NCI-H226 (cell line): ENCODE measurements at places on chromosomes 6 and 20.

DNA sequence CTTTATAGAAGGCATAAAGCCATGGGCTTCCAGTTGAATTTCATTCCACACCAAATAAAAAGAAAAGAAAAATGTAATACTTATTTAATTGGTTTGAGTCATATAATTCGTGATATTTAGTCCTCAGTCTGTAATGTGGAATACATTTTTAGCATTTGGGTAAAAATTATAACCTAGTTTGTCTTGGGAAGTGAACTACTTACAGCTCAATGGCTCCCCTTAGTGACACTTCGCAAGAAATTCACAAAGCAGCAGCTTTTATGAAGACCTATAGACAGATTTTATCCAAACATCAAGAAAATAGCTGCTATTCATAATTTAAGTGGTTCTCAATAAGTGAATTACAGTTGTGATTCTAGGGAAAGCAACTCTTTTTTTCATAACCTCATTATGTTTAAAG is 72.1 kb downstream of the RSPO3 start:
- peak; percentile 20 for DNase-seq

DNA sequence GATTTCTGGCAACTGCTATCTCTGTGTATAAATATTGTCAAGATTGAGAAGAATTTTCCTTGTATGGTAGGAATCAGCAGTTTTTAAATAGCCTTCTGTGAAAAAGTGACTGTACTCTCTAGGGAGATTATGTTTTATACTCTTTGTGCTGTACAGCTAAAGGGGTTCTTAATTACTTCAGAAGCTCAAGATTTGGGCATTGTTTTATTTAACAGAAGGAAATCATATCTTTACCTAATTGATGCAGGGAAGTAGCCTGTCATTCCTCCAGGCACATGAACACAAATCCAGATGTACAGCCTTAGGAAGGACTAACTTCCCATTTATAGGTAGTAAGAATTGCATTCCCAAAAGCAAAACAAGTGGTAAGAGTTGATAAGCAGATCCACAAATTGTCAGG is 1.3 kb downstream of the CALHM5 start:
- no peak for DNase-seq

DNA sequence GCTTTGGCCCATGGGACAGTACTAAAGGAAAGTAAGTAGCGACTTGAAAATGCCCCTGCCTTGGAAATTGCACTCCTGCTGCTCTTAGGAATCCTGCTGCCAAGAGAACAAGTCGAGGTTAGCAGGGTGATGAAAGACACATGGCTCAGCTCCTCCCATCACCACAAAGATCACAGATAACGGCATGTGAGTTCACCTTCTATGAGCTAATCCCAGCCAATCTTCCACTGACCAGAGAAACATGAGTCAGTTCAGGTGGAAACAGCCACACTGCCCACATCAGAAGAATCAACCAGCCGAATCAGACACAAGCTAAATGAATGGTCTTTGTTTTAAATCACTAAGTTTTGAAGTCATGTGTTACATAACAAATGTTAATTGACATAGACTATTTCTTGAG is 106.3 kb downstream of the PRKN start:
- no peak for DNase-seq

GRCh38 chr6:110682460-110682853 is 132.8 kb downstream of the CDK19 start:
- DNase-seq, result peak; percentile 52

- no peak for DNase-seq
These were observed 1.1 kb upstream of the PHF10 start for GRCh38 chr6:169725125-169726048.

DNA sequence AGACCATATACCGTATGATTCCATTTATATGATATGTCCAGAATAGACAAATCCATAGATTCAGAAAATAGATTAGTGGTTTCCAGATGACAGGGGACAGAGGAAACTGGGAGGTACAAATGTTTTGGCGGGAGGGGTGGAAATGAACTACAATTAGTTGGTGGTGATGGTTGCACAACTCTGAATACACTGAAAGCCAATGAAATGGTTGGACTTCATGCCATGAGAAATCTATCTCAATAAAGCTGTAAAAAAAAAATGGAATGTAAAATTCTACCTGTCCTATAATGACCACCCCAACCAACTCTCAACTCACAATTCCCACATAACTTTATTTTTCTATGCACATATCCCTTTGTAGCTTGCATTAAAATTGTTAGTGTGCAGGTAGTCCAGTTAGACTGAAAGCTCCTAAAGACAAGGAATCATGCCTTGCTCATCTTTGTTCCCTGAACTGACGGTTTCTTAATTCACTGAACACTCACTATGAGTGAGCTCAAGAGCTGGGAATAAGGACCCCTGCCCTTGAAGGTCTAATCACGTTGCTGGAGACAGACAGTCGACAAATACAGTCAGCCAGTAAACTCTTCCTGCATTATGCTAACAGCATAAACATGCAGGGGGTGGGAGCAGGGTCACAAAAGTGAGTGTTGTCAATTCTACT is 1.4 kb downstream of the DCDC2 start:
- no peak for DNase-seq

DNA sequence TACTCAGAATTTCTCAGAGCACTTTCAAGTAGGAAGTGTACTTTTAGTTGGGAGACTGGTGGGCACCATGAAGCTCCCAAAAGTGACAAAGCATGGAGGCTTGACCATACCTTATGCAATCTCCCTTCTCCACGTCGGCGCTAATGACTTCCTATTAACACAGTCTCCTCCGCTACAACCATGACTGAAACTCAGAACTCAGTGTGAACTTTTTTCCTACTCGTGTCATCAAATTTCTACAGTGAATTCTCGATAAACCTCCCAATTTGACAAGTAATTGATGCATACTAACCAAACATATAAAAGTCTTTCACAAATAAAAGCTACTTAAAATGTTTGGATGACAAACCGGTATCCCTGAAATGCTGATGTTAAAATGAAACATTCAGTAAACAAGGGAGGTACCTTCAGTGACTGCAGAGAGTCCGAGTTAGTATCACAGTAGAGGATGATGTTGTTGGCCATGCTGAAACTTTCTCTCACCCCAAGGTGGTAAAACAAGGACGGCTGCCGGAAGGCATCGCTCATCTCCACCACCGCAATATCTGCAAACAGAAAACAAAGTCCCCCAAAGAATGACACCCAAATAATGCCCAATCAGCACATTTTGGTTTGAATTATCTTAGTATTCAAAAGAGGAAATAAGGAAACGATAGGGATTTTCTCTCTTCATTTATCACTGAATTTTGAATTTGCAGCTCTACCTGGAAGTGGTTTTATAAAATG is 72.1 kb downstream of the MAP3K5 start:
- DNase-seq, result no peak

- DNase-seq, result no peak
These were observed 10.9 kb upstream of the MBOAT1 start for GRCh38 chr6:20223141-20223540.

DNA sequence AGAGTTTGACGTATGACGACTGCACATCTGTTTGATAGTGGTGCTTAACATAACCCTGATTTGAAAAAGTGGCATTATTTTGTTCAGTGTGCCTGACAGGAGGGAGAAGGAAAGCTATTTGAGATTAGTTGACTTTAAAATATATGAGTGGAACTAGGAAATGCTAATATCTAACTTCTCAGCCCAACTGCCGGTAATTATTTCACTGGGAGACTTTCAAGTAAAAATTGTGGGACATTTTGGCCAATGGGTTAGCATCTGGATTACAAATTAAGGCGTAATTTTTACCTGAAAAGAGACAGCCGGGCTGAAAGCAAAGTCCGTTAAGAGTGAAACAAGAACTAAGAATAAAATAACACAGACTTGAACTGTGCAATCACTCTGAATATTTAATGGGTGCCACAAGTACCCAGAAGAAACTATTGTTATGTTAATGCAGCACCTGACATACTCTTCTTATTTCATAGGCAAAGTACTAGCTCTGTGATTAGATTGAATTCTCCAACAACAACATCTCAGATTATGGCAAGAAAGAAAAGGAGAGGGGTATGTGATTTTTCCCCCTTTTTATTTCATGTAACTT is 2.0 kb downstream of the HEY2 start:
- no peak for DNase-seq

DNA sequence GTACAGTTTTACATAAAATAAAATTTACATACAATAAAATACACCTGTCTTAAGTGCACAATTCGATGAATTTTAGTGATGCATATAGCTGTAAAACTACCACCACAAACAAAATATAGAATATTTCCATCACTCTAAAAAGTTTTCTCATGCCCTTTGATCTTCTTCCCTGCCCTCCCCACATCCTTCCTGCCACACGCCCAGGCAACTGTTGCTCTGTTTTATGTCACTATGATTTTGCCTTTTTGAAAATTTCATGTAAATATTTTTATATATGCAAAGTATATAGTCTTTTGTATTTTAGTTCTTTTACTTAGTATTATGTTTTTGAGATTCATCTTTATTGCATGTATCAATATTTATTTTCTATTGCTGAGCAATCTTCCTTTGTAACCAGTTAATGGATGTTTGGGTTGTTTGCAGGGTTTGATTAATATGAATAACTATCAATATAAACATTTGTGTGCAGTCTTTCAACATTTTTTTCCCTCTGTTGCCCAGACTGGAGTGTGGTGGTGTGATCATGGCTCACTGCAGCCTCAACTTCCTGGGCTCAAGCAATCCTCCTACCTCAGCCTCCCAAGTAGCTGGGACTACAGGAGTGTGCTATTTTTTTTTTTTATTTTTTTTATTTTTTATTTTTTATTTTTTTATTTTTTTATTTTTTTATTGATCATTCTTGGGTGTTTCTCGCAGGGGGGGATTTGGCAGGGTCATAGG is 23.8 kb upstream of the SAMHD1 start:
- DNase-seq, result no peak

GRCh38 chr6:46914279-46914810 is 7.4 kb downstream of the ADGRF5 start:
- no peak for DNase-seq

DNA sequence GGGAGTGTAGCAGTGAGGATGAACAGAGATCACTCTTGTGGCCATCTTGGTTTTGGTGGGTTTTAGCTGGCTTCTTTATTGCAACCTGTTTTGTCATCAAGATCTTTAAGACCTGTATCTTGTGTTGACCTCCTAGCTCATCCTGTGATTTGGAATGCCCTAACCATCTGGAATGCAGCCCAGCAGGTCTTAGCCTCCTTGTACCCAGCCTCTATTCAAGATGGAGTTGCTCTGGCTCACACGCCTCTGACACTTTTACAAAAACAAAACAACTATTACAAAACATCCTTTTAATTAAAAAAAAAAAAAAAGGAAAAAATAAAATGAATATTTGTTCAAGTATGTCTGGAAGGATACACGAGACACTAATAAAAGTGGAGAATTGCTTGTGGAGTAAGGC is 62.4 kb downstream of the PHACTR2 start:
- DNase-seq, result no peak

DNA sequence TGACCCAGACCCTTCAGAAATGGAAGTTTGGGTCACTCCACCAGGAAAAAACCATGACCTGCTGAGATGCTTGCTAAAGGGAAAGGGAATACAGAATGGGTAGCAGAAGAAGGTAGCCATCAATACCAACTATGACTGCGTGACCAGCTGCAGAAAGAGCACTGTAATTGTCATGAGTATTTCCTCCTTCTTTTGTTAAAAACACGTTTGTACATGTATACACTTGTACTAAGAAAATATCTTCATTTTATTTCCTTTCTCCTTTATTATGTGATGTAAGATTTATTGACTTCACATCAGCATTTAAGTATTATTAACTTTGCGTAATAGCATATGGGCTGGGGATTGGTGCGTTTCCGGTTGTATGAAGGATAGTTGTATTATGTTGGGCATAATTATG is 12.6 kb upstream of the MUC21 start:
- DNase-seq, result no peak

- DNase-seq, result no peak
These were observed 331.8 kb downstream of the EPHA7 start for GRCh38 chr6:93087606-93088005.

- DNase-seq, result no peak
These were observed 60.9 kb upstream of the EIF2S2 start for GRCh38 chr20:34172926-34173325.

DNA sequence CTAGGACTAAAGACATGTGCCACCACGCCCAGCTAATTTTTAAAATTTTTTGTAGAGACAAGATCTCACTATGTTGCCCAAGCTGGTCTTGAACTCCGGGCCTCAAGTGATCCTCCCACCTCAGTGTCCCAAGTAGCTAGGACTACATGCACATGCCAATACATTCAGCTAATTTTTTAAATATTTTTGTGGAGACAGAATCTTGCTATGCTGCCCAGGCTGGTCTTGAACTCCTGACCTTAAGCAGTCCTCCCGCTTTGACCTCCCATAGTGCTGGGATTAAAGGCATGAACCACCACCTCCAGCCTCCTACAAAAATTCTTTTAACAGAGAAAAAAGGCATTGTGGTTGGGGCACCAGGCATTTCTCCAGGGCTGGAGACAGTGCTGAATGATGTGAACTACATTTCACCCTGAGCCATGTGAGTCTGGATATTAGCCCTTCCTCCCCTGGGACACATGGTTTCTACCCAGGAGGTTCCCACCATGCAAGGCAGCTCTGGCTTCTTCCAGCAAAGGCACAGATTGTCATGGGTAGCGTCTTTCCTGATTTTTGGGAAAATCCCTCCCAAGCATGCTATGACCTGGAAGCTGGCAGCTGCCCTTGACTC is 36.3 kb upstream of the CMTR1 start:
- peak; percentile 16 for DNase-seq

- DNase-seq, result no peak
These were observed 4.5 kb downstream of the TMEM14A start for GRCh38 chr6:52675372-52675771.

DNA sequence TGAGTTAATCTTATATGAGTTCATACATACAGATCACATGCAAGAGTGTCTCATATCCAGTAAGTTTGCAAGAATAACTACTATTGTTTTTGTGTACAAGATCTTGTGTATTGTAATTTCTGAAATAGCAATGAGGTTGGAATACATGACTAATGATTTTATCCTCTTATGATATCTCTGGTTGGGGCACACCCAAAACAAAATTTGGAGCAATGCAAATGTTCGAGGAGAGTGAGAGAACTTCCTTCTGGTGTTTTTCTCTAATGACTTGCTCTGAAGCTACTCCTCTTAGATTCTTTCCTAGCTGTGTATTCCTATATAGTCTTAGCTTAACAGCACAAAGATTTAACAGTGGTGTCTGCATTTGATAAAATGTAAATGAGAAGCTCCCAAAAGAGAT is 252.5 kb downstream of the LAMA2 start:
- no peak for DNase-seq

- DNase-seq, result no peak
These were observed 106.8 kb upstream of the MCHR2 start for GRCh38 chr6:100100776-100101175.

- no peak for DNase-seq
These were observed 56.8 kb downstream of the NOL4L start for GRCh38 chr20:32528171-32528891.

GRCh38 chr6:28531479-28532128 is 5.9 kb downstream of the GPX5 start:
- no peak for DNase-seq

DNA sequence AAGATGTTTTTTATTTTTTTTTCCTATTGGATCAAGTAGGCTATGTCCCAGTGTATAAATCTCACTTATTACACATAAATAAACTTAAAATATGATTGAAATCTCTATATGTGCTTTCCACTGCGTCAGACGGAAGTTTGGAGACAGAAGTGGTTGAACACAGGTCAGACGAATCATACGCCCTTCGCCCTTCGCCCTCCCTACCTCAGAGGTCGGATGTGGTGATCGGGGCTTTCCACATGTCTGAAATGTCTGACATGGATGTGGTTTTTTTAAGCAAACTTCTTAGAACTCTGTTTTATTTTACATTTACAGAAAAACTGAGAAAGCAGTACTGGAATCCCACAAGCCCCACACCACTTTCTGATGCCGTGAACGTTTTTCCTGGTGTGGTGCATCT is 344.4 kb downstream of the THBS2 start:
- DNase-seq, result no peak
